Activated CD8-positive, alpha-beta memory T cell treated with anti-CD3 and anti-CD28 coated beads for 48 hours (primary cell): ENCODE measurements at places on chromosomes 4 and X.

DNA sequence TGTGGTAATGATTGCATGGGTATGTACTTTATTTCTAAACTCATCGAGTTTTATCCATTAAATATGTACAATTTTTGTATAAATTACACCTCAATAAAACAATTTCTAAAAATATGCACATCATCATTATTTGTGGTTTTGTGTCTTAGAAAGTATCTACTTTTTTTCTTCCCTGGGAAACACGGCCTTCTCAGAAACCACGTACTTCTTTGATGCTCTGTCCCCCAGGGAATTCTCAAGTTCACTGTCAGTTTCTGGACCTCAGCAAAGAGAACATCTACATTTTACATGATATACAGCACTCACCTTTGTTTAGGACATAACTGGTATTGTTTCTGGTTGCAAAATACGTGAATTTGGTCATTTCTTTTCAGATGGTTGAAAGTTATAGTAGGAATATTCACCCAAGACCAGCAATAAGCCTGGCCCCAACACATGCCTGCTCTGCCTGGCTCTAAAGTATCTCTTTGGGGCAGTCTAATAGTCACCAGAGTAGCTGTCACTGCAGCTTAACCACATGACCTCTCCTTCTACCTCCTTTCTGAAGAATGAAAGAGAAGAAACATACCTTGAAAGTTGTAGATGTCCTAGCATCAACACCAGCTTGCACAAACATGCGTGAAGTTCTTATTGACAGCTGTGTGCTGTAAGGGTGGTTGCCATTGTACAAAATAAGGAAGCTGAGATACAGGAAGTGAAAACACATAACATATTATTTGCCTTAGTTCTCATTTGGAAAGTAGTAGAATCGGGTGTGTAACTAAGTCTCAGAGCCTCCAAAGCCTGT is 48.4 kb upstream of the SPANXN4 start:
- no peak for DNase-seq

GRCh38 chrX:17242470-17242869 is 132.5 kb upstream of the NHS start:
- no peak for DNase-seq

DNA sequence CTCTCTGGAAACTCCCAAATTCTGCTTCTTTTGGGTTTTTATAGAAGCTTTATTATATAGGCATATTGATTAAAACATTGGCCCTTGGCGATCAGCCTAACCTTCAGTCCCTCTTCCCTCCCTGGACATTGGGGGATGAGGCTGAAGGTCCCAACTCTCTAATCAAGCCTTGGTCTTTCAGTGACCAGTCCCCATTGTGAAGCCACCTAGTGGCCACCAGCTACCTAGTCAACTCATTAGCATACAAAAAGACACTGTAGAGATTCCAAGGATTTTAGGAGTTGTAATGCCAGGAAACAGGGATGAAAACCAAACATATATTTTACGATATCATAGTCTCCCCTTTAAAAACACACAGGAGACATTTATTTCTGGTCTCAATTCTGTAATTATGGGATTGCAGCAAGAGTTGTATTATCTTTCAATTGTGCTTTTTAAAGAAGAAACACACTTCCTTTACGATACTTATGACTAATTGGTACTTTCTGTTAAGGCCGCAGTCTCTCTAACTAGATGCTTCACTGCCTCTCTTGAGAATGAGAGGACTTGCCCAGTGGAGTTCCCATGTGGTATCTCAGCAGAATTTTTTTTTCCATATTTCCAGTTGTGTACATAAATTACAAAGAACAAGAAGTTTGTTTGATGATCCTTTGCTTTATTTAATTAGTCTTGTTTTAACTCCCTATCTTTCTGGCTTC is 58.2 kb downstream of the WDR17 start:
- DNase-seq: no peak

DNA sequence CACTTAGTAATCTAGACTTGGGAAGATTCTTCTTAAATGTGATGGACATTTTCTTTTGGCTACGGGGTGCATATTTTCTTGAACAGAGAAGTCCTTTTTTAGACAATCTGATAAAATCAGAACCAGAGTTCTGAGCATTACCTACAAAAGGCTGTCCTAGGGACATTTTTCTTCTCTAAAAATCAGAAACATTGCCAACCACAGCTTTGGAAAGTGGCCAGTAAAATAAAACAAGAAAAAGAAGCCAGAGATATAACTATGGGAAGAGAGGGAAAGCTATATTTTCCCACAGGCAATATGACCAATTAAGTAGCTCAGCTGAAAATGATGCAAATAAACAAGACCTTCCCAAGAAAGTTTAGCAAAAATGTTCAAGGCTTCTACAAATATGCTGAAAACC is 55.9 kb downstream of the MXRA5 start:
- no peak for DNase-seq

- no peak for DNase-seq
Measured at GRCh38 chr4:77493120-77493752, 112.4 kb upstream of the CXCL13 start.

GRCh38 chr4:174279433-174280155 is 3.9 kb downstream of the FBXO8 start:
- DNase-seq: no peak

DNA sequence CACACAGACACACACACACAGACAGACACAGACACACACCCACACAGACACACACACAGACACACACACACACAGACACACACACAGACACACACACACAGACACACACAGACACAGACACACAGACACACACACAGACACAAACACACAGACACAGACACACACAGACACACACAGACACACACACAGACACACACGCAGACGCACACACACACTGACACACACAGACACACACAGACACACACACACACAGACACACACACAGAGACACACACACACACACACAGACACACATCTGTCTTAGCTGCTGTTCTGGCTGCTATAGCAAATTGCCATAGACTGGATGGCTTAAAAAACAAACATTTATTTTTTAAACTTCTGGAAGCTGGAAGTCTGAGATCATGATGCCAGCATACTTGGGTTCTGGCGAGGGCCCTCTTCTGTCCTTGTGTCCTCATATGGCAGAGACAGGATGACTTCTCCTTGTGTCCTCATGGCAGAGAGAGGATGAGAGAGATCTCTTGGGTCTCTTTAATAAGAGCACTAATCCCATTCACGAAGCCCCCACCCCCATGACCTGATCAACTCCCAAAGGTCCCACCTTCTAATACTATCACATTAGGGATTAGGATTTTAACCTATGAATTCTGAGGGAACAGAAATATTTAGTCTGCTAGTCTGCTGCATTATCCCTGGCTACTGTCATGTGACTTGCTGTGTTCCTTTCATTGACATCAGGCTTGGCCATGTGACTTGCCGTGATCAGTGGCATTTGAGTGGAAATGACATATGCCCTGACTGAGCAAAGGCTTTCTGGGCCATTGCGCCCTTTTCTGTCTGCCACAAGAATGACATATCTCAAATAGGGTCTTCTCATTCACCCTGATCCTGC is 32.7 kb upstream of the RASGEF1B start:
- no peak for DNase-seq
